ENCODE measurements at places on chromosomes 6 and 20.

GRCh38 chr6:37851997-37852524 lies 32.5 kb downstream of the ZFAND3 start:
- no peak for DNase-seq

DNA sequence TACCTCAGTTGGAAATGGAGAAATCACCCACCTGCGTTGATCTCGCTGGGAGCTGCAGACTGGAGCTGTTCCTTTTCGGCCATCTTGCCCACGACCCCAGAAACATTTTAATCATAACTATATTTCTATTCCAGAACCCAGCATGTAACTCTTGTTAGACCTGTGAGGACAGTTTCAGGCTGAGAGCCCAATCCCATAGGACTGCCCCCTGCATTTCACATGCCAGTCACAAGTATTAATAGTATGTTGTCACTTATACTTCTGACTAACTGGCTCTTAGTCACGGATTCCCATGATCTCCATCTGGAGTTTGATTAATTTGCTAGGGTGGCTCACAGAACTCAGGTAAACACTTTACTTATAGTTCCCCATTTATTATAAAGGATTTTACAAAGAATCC lies 96.0 kb upstream of the PRND start:
- no peak for DNase-seq

DNA sequence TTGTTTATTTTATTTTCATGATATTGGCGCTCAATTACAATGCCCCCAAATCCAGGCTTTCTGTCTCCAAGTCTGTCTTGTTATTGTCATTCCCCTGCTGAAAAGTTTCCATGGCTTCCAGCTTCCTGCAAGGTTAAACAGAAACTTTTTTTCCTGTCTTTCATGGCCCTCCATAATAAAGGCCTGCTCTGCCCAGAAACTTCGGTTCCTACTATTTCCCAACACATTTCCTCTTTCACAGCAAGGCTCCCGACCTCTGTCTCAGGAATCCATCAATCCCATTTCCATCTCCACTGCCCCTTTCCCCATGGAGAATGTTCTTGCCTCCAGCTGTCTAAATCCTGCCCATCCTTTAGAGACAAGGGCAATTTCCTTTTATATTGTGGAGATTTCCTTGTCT lies 365.2 kb upstream of the JARID2 start:
- no peak for DNase-seq

- peak; percentile 65 for DNase-seq
Measured at GRCh38 chr20:50645253-50646068, 45.9 kb downstream of the RIPOR3 start.

DNA sequence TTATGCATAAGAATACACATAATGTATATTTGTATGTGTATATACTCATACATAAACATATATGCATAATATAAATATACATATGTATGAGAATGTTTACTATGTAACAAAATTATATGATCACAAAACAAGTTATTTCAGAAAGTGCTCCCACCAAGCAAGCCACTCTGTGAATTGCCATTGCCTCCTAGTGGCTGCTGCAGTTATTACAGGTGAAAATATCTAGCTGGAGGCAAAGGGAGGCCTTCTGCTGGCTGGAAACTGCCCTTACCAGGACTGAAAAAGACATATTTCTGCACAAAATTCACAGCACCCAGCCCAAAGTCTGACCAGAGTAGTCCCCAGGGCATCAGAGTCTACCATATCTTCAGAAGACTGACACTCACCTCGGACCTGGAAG lies 14.4 kb upstream of the ADAM33 start:
- DNase-seq = no peak

GRCh38 chr20:56630506-56631317 lies 1.6 kb downstream of the TFAP2C start:
- no peak for DNase-seq

GRCh38 chr6:155985660-155986138 lies 530.1 kb upstream of the NOX3 start:
- DNase-seq = peak; percentile 6

DNA sequence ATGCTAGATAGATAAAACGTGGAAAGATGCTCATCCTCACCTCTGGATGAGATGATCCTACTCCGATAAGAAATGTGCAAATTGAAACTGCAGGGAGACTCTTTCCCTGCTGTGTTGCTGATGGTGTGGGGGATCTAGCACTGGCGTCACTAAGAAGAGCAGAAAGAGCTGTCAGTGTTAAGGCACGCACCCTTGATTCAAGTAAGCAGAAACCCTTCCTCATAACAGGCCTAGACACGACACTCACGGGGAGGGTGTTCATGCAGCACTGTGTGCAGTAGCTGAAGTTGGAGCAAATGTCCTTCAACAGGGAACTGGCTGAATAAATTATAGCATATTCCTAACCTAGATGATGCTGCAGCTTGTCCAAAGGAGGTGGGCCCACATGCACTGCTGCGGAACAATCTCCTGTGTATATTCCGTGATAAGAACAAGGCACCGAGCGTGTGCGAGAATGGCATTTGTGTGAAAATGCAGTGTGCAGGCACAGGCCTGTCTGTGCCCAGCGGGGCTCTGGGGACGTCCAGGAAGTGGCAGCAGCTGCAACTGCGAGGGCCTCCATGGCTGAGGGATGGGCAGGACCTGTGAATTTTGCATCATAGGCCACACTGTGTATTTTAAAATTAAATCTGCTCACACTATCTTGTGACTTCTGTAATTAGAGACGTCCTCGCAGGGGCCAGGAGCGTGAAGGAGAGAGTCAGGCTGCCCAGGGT lies 64.0 kb downstream of the TCP11 start:
- DNase-seq = no peak

DNA sequence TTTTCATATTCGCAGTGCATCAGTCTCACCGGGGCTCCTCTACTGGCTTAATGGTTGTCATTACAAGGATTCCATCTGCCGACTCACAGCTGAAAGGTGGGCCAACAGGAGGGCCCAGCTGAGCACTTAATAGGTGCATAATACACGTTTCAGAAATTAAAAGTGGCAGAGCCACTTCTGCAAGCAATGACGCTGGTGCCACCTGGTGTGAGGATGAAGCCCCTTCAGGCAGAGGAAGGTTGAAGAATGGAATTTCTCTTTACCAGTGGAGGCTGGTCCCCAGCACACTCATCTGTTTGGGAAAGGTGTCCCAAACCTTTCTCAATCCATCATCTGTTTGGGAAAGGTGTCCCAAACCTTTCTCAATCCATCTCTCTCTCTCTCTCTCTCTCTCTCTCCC lies 8.2 kb upstream of the STMND1 start:
- DNase-seq = no peak

DNA sequence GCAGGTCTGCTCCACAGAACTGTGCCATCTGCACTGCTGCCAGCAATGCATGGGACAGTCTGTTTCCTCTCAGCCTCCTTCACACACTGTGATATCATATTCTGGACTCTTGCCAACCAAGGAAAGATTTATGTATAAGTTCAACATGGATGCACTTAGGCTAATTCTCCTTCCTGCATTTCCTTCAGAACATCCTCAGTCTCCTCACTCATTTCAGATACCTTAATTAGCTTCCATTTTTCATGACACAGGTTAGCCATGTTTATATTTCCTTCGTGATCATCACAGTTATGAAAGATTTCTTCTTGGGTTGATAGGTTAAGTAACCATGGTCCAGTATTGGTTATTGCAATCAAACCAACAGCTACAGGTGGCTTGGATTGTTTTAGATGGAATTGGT lies 46.4 kb upstream of the DDR1 start:
- no peak for DNase-seq

DNA sequence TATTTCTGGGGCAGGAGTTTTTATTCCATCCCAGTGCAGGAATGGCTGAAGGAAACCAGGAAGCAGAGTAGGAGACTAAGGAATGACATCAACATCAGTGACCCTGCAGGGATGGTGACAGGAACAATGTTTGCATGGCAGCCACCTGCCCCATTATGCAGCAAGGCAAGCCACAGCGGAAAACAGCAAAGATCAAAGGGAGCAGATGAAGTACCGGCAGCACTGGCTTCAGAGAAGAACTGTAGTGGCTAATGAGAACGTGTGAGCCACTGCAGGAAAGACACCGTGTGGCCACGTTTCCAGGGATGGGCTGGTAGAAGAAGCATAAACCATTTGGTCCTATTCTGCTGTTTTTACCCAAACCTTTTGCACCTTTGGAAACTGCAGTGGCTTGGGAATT lies 52.9 kb upstream of the TAB2 start:
- DNase-seq = no peak

DNA sequence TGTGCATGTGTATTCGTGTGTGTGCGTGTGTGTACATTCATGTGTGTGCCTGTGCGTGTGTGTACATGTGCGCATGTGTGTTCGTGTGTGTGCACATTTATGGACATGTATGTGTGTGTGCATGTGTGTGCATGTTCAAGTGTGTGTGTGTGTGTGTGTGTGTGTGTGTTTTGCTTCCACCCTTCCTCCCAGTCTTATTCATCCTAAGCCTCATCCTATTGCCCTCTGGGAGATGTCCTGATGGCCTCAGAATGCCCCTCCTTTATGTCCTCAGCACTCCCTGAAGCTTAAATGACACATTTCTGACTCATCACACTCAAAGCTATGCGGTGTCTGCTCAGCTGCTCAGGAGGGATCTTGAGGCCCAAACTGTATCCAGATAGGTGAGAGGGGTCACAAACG lies 76.6 kb upstream of the CCDC167 start:
- DNase-seq = peak; percentile 32

GRCh38 chr20:889106-889505 lies 27.0 kb downstream of the ANGPT4 start:
- DNase-seq = no peak
